ENCODE measurements at places on chromosomes 5 and 9.

DNA sequence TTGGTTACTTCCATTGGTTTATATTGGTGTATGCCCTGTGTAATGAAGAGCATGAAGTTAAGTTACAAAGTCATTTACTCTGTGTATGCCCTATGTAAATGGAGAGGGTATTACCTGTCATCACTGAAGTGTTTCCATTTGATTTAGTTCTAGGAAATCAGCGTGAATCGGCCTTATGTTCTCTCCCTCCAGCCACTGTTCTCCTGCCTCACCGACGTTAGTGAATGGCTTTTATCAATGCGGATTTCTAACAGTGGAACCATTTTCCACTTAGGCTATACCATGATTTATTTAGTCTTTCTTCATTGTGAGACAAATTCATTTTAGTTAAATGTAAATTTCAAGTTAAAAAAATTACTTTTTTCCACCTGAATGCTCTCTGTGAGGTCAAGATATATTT lies 327.0 kb upstream of the ADCY2 start:
- no peak overlapping the region for H3K27ac ChIP-seq
- DNase-seq, result no peak
- H3K36me3 ChIP-seq, result no peaks in the 10 kb centered on the region
- no peaks in the 10 kb centered on the region for H3K27me3 ChIP-seq
- no peak overlapping the region for H3K4me3 ChIP-seq
- H3K4me1 ChIP-seq, result no peaks in the 10 kb centered on the region

DNA sequence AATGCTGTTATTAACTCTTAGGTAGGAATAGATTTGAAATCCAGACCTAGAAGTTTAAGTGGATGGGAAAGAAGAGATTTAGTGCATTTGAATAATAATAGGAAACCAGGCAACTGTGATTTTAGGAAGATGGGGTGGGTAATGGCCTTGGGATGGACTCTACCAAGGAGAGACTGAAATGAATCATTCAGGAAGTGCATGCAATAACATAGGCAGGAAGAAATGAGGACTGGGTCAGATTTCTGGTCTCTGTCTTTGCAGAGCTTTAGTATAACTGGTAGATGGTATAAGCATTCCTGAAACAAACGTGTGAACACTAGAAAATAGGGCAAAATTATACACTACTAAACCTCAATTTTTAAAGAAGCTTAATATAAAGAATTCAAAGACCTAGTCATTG lies 274.4 kb upstream of the CLINT1 start:
- no peak overlapping the region for H3K27ac ChIP-seq
- H3K4me1 ChIP-seq, result no peaks in the 10 kb centered on the region
- H3K36me3 ChIP-seq, result no peaks in the 10 kb centered on the region
- no peak for DNase-seq
- H3K4me3 ChIP-seq, result no peak overlapping the region

DNA sequence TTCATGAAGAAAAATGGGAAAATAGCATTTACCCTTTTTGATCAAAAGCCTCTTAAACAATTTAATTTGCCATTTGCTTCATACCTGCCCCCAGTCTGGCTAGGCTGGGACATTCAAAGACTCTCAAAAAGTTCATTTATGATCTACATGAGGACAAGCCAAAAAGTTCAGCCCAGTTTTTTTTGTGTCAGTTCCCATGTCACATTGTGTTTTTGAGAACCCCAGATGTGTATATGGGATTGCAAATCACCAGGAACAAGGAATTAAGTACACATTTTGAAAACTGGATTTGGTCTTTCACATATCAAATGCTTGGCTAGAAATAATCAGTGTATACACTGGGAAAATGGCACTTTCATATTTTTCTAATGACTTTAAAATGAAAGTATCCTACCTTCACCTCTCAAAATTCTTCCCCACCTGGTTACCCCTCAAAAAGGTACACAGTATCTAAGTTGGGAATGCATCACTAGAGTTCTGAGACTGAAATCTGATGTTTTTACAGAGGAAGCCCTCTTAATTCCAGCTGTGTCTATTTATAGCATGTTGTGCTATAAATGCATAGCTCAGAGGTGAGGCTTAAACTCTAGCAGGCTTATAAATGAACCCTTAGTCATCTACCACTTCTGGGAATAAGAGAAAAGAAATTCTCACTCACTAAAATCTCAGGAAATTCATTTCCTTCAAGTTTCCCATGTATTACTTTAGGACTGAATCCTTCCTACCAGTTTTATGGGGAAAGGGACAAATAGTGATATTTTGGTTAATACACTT lies 9.3 kb downstream of the STOM start:
- peaks cover 11% of the 10 kb centered on the region for H3K4me1 ChIP-seq
- H3K4me3 ChIP-seq, result no peak overlapping the region
- H3K27ac ChIP-seq, result no peak overlapping the region
- DNase-seq, result no peak

GRCh38 chr9:68741234-68741633 lies 36.2 kb downstream of the PIP5K1B start:
- no peaks in the 10 kb centered on the region for H3K27me3 ChIP-seq
- H3K4me3 ChIP-seq, result no peak overlapping the region
- H3K4me1 ChIP-seq, result no peaks in the 10 kb centered on the region
- no peak for DNase-seq
- no peaks in the 10 kb centered on the region for H3K36me3 ChIP-seq

GRCh38 chr9:93133681-93134014 lies 403 bp downstream of the NINJ1 start:
- no peaks in the 10 kb centered on the region for H3K27me3 ChIP-seq
- H3K4me3 ChIP-seq, result peak overlapping the region; percentile 68
- peaks cover 5% of the 10 kb centered on the region for H3K36me3 ChIP-seq
- H3K27ac ChIP-seq, result peak overlapping the region; percentile 99

- no peaks in the 10 kb centered on the region for H3K27me3 ChIP-seq
- H3K36me3 ChIP-seq, result no peaks in the 10 kb centered on the region
- H3K4me3 ChIP-seq, result no peak overlapping the region
- H3K4me1 ChIP-seq, result peaks cover 7% of the 10 kb centered on the region
- DNase-seq, result no peak
Observed at GRCh38 chr9:86660146-86660943, 287.0 kb downstream of the GAS1 start.

DNA sequence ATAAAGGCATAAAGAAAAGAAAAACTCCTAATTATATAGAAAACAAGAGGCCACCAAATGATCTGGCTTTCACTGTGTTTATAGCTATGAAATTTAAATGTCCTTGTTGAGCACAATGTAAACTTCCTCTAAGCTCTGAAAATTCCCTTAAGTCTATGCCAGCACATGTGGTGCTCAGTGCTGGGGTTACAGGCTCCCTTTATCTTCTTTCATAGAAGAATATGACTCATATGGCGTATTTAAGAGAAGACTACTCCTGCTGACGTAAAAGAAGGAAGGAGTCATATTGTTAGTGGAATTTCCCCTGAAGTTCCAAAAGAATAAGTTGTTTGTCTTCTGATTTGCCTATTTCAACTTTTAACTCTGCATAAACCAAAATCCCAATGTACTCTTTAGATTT lies 30.4 kb downstream of the RNF145 start:
- no peaks in the 10 kb centered on the region for H3K27me3 ChIP-seq
- no peak overlapping the region for H3K4me3 ChIP-seq
- peaks cover 22% of the 10 kb centered on the region for H3K4me1 ChIP-seq
- H3K27ac ChIP-seq, result peak overlapping the region; percentile 48
- H3K36me3 ChIP-seq, result peaks cover 10% of the 10 kb centered on the region

DNA sequence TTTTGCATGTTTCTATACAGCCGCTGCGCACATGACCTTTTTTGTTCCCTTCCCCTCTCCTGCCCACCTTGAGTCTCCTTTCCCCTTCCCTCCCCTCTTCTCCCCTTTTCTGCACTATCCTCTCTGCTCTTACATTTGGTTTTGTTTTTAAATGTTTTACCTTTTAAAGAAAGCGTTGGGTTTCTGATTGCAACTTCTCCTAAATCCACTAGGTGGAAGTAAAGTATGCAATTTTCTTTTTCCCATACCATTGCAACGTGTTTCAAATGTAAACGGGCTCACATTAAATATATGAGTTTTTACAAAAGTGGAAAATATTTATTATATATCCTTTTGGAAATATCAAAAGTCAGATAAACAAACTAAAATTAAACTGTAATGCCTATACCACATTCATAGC lies 500.9 kb downstream of the DIRAS2 start:
- H3K27ac ChIP-seq, result no peak overlapping the region
- no peaks in the 10 kb centered on the region for H3K27me3 ChIP-seq
- peak; percentile 21 for DNase-seq
- H3K36me3 ChIP-seq, result no peaks in the 10 kb centered on the region

DNA sequence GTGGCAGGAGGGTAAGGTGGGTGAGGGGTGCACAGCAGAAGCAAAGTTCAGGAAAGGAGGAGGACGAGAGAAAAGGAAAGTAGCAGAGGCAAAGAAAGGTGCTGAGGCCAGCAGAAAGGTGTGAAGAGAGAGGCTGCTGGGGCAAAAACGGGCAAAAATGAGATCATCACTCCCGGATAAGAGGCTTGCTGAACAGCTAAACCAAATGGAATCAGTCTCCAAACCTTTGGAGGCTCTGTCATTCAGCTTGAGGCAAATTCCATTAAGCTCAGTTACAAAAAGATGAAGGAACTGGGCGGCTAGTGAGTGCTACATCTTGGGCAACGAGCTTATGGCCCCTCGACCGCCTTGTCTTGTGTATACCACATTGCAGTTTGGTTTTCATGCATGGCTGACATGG lies 136.4 kb downstream of the FSTL4 start:
- no peak overlapping the region for H3K4me3 ChIP-seq
- no peaks in the 10 kb centered on the region for H3K36me3 ChIP-seq
- no peak overlapping the region for H3K27ac ChIP-seq
- DNase-seq, result no peak
- no peaks in the 10 kb centered on the region for H3K4me1 ChIP-seq

GRCh38 chr9:134212809-134213507 lies 48.6 kb upstream of the RNU6ATAC start:
- H3K4me1 ChIP-seq, result no peaks in the 10 kb centered on the region
- no peaks in the 10 kb centered on the region for H3K27me3 ChIP-seq
- DNase-seq, result no peak
- no peak overlapping the region for H3K27ac ChIP-seq

GRCh38 chr5:68456756-68457217 lies 241.2 kb downstream of the PIK3R1 start:
- no peak for DNase-seq
- H3K36me3 ChIP-seq, result no peaks in the 10 kb centered on the region
- H3K4me3 ChIP-seq, result no peak overlapping the region
- peaks cover 5% of the 10 kb centered on the region for H3K4me1 ChIP-seq
- no peak overlapping the region for H3K27ac ChIP-seq

DNA sequence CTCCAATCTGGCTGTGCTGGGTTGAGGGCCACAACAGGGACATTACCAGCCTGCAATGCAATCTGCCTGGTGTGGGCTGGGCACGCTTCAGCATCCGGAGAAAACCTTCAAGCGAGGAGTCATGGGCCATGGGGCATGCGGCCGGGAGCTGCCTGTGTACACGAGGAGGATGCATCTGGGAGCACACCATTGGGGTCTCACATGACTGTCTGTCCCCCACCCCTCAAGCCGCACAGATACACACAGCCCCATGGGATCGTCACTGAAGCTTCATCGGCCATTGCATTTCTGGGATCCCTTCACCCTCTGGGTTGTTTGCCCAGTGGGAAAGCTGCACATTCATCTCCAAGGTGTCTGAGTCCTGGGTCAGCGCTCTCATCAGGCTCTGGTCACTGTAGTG lies 9.9 kb downstream of the LCN1 start:
- H3K36me3 ChIP-seq, result no peaks in the 10 kb centered on the region
- no peak overlapping the region for H3K4me3 ChIP-seq
- H3K27me3 ChIP-seq, result no peaks in the 10 kb centered on the region
- no peak for DNase-seq
- no peak overlapping the region for H3K27ac ChIP-seq

DNA sequence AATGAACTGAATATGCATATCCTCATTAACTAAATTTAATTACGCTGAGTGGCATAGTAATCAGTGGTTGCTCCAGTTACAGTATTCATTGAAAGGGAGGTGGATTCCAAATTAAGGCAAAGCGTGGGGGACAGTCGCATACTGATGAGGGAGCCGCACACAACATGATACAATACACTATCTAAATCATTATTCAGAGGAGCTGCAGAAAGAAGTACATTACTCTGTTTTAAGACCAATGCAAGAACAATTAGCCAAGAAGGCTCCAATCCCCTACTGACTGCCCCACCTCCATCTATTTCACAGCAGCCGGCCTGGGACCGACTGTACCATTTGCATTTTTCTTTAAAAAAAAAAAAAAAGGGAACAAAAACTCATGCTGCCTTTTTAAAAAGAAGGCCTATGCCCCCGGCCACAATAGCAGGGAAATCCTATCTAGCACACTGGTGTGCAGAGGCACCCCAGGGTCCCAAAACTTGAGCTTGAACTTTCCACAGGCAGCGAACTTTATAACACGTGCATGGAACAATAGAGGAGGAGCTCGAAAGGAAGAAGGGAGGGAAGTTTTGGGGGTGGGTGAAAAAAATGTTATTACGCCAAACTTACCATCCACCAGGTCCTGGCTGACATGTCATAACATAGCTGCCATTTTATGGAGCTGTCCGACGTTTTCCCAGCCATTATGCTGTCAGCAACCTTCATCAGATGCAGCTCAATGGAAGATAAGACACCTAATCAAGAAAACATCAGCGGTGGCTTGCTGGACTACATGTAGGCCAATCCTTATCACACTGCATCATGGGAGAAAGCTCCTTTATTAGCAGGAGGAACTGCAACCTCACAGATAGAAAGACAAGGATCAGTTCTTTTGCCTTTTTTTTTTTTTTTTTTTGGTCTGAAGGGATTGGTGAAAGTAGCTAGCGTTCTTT lies 161.6 kb downstream of the ZDHHC21 start:
- no peak overlapping the region for H3K27ac ChIP-seq
- no peaks in the 10 kb centered on the region for H3K4me1 ChIP-seq
- DNase-seq, result no peak
- H3K36me3 ChIP-seq, result no peaks in the 10 kb centered on the region
- H3K4me3 ChIP-seq, result no peak overlapping the region

- no peaks in the 10 kb centered on the region for H3K4me1 ChIP-seq
- H3K4me3 ChIP-seq, result no peak overlapping the region
- no peaks in the 10 kb centered on the region for H3K27me3 ChIP-seq
Observed at GRCh38 chr5:158841481-158842276, 258.0 kb downstream of the EBF1 start.

DNA sequence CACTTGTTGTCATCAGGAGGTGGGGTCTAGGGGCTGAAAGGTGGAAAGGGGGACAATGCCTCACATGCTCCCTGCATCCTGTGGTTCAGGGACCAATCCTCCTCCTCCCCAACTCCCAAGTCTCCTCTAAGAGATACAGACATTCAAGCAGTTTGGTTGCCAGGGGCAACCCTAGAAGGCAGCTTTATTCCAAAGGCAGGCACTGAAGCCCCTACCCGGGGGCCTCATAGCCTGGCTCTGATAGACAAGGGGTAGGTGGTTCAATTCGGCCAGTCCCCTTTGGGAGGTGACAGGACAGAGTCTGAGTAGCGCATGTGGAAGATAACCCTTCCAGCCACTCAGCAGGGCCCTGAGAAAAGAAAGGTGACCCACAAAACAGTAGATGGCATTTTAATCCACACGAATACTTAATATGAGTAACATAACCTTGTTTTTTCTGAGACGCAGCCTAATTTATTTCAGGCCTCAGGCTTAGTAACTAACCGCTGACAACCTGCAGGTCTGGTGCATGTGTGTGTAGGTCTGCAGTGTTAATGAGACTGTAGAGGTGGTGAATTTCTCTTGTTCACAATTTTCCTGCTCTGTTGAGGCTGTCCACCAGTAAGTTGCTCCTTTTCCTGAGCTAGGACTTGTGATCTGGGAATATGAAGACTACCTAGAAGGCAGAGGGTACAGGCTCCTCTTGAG lies 31.3 kb upstream of the HSPA9 start:
- DNase-seq, result no peak
- H3K36me3 ChIP-seq, result no peaks in the 10 kb centered on the region
- no peaks in the 10 kb centered on the region for H3K27me3 ChIP-seq
- no peak overlapping the region for H3K27ac ChIP-seq

Measured in naive thymus-derived CD4-positive, alpha-beta T cell (primary cell).